ENCODE measurements at places on chromosomes 1 and 21. TPM values are rescaled to one million over a fixed set of nuclear protein-coding genes. Genes with fewer than 3 reads are reported as not detected.

FAM72A gene
- polyA plus RNA-seq: 1.5 TPM

CHRM3 gene
- polyA plus RNA-seq: 1.0 TPM

GRCh38 chr21:16588433-16588860 is 858.7 kb downstream of the USP25 start:
- peak; percentile 92 for DNase-seq

DNA sequence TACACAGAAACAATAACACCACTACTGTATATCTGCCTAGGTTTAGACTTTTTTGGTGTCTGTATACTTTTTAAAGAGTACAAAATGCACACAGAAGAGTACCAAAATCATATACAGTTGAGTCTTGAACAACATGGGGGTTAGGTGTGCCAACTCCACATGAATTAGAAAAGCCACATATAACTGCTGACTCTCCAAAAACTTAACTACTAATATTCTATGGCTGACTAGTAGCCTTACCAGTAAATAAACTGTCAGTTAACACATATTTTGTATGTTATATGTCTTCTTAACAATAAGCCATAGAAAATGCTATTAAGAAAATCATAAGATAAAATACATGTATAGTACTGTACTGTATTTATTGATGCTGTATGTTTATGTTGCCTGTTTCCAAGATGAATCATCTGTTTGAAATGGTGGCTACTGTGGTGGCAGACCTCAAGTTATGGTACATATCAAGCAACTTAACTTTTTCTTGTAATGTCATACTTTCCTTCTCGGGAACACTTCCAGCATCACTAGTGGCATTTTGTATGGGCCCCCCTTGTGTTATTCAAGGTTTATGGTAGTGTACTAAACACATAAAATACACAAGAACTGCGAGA is 71.2 kb downstream of the LHX4 start:
- no peak for DNase-seq

GRCh38 chr1:170562646-170563338 is 30.8 kb downstream of the GORAB start:
- DNase-seq: peak; percentile 86

- no peak for DNase-seq
These were observed 761 bp downstream of the TNNT2 start for GRCh38 chr1:201376464-201377374.

TMIGD3 gene
- polyA plus RNA-seq: 15.8 TPM

- peak; percentile 45 for DNase-seq
These were observed at the start of gene PCNX2 for GRCh38 chr1:233295237-233295974. TSS of gene PCNX2 (minus strand) at chr1:233295725. CDS start at chr1:233295478, 247 bp downstream.

TEX38 gene
- 0.54 TPM for polyA plus RNA-seq

- DNase-seq: no peak
These were observed 2.5 kb upstream of the SLC6A9 start for GRCh38 chr1:44033756-44034155.

DNA sequence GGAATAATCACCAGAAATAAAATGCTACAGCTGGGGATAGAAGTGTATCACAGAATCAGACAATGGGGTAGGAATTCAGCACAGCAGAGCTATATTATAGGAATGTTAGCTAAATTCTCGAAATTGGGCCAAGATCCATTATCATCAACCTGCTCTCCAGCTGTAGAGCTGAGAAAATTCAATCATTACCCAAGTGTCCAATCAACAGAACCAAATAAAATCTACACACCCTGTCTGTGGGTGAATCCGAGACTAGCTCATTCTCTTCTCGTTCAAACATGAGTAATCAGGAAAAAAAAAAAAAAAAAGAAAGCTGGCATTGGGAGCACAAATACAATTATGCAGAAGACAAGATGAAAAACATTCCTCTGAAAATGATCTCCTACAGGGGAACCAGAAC is 119.2 kb downstream of the CDC7 start:
- no peak for DNase-seq

RGS7 gene
- 2.5 TPM for polyA plus RNA-seq

GRCh38 chr21:17725339-17725738 is 93.8 kb downstream of the C21orf91 start:
- DNase-seq: no peak

DNA sequence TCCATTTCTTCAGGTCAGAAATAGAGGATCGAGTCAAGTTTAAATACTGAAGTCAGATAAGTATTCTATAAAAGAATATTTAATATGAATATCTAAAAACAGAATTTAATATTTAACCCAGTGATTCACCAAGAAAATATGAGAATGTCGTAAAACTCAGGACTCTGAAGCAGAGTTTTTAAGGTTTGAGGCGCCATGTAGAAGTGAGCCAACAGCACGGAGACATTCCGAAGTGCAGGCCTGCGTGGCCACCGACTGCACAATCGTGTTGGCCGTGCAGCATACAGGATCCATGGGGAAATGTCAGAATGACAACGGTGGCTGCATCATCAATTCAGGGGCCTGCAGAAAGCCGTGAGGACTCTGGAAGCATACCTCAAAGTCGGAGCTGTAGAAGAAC is 23.4 kb downstream of the MRAP start:
- no peak for DNase-seq

TMPRSS2 gene
- 0.17 TPM for polyA plus RNA-seq

DNA sequence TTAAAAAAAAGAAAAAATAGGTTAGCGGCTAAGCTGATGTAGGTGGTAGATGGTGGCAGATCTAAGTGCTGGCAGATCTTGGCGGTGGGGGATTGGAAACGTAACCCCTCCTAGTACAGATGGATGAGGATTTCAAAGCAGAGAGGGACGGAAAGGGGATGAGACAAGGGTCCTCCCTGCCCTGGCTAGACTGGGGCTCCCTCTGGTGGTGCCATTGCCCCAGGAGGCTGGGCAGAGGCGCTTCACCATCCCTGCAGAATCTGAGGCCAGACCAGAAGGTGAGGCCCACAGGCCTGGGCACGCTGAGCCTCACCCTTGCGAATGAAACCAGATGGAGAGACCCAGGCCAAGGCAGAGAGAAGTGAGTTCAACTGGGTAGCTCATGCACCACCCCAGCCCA is 7.0 kb upstream of the PLEKHA6 start:
- DNase-seq: no peak

DNA sequence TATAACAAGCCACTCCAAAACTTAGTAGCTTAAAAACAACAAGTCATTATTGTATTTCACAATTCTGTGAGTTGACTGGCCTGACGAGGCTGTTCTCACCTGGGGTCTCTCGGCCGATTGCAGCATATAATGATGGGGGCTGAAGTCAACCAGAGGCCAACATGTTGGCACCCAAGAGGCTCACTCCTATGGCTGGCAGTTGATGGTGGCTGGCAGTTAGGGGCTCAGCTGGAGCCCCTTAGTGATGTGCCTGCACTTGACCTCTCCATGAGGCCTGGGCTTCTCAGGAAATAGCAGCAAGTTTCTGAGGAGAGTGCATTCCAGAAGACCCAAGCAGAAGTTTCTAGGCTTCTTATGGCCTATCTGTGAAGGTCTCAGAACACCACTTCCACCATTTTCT is 459.4 kb downstream of the NPHP4 start:
- no peak for DNase-seq

DNA sequence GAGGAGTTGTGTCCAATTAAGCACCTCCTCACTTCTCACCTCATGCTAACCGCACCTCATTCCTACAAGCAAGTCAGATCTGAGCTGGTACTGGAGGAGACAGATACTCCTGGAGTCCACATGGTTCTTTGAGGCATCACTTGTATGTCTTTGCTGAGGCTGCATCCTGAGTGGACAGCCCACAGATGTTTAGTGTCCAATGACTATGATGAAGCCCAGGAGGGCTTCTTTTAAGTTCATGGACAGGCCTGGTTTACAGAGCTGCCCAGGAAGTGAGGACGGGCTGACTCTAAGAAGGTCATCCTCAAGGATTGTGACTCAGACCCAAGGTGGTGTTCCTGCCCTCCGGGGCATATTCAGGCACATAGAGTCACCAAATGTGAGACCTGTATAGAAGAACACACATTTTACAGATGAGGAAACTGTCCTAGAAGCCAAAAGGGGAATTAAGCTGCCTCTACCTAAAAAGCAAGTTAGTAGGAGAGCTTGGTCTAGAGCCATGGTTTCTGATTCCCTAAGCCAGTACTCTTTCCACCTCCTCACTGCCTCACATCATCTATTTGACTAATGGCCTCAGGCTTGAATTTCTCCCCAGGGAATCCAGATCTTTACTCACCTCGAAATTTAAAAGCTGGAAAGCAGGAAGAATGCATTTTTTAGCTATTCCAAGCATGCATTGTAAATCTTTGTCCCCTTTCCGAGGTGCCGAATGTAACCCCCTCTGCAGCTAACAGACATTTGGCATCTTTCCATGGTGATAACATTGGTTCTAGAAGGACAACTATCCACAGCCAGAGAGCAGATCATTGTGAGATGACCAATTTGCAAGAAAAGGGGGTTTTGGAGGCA is 228.1 kb downstream of the OMA1 start:
- DNase-seq: no peak

- DNase-seq: no peak
These were observed 80.2 kb downstream of the NTMT2 start for GRCh38 chr1:170225781-170226530.

GJA9 gene
- not detected for polyA plus RNA-seq

GRCh38 chr1:85484716-85485115 is 19.8 kb upstream of the DDAH1 start:
- DNase-seq: no peak

- no peak for DNase-seq
These were observed 1.9 kb upstream of the KAZN start for GRCh38 chr1:14596591-14596990.

GRCh38 chr1:40662151-40662550 is 3.3 kb downstream of the RIMS3 start:
- DNase-seq: no peak

- DNase-seq: no peak
These were observed 41.5 kb downstream of the LRRC53 start for GRCh38 chr1:74470936-74471335.

DNA sequence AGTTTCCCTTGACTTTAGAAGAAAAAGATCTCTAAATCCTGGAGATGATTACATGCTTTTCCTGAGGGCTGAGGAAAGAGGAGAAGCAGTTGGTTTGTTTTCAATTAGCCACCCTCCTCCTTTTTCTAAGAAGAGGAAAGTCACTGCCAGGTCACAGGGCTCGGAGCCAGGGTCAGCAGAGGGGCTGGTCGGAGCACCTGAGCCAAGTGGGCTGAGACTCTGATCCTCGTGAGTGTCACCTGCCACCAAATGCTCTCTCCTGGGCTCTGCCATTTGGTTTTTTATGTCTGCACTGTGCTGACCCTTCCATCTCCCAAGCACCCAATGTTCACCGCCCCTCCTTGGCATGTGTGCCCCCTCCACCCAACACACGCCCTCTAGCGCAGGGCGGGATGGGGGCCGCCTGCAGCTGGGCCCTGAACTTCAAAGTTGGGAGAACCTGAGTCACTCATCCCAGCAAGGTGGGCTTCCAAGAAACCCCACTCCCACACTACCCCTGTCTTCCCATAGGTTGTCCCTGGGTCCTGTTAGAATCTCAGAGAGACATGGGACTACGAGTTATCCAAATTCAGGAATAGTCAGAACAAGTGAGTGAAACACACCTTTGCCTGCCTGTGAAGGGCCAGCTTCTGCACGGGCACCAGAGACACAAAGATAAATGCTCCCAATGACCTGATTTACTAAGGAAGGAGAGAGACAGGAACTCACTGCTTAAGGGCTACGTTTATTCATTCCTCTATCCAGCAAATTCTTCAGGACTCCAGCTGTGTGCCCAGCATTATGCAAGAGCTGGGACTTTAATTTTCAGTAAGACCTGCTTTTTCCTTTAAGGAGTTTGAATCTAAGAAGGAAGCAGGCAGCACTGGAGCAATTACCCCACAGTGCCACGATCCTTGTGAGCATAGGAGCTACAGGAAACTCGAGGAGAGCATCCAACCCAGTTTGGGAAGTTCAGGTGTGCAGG is 127.5 kb downstream of the RHOU start:
- DNase-seq: no peak

- DNase-seq: peak; percentile 91
These were observed 39.3 kb upstream of the HMGN1 start for GRCh38 chr21:39388038-39388810.

CD2 gene
- polyA plus RNA-seq: 1.2 TPM

DNA sequence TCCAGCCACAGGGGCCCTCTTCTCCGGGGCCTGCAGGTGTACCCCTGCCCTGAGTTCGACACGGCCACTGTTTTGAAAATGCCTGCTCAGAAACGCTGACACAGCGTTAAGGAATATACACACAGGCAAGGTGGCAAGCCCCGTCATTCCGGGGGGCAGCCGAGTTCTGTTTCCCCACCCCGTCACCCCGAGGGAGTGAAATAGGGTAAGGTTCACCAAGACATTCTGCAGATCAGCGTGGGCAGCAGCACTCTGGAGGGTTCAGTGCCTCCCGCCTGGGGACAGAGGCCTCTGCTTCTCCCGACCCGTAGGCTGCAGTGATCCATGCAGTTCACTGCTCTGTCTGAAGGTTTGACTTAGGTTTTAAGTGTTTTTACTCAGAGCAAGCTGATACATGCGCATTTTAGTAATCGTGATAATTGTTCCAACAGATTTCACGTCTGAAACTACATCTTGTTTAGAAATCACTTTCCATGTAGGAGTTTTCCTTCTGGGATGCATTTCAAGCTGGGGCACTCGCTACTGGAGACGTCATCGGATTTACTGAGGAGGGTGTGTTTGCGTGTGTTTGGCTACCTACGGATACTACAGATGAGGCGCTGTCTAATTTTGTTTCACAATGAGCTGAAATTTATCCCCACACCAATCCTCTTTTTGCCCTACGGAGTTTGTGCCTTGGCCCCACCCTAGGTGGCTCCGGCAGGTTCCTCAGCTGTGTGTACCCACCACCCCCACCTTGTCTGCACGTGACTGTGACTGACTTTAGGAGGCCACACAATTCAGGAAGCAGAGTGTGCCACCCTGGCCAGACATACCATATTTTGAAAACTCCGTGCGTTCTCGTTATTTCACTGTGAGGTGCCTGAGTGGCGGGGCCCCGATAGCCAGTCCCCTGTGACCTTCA is 63.5 kb downstream of the AGPAT3 start:
- no peak for DNase-seq

C1orf50 gene
- 6.9 TPM for polyA plus RNA-seq

DNA sequence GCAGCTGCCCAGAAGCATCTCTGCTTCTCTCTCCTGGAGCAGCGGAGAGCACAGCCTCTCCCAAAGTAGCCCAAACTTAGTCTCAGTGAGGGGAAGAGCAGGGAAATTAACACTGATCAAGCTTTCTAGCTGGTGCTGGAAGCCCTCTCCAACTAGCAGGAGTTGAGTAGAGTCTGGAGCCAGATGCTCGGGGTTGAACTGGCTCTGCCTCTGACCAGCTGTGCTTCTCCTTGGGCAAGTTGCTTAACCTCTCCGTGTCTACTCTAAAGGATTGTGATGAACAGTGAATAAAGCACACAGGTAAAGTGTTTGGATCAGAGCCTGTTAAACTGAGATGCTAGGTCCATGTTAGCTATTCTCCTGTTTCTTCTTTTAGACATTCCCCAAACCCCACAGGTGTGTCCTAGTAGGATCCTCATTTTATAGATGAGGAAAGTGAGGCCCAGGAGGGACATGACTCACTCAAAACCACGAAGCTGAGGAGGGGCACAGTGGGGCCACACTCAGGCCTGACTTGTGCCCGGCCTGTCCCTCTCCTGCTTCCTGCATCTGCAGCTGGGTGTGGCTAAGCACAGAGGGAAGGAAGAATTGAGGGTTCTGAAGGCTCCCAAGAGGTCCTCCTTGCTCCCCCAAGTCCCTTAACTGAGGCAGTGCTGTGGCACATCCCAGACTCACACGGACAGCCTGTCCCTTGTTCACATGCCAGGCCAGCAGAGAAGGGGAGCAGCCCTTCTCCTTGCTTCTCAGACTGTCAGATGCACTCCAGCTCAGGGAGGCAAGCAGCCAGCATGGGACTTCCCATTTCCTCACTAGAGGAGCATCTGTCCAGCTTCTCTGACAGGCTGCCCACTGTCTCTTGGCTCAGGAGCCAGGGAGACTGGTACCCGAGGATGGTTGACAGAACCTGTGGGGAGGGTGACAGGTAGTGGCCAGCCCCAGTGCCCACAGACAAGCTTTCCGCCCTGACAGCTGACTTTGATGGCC is 152.0 kb upstream of the IGSF21 start:
- no peak for DNase-seq
